ENCODE measurements at places on chromosomes 13 and 19.

GRCh38 chr13:20553311-20553710 is 13.6 kb upstream of the IFT88 start:
- peak; percentile 79 for DNase-seq

- DNase-seq, result no peak
These were observed 135.6 kb downstream of the RNF17 start for GRCh38 chr13:24899601-24900000.

- DNase-seq, result no peak
These were observed 37.8 kb downstream of the VSTM2B start for GRCh38 chr19:29563486-29564101.

DNA sequence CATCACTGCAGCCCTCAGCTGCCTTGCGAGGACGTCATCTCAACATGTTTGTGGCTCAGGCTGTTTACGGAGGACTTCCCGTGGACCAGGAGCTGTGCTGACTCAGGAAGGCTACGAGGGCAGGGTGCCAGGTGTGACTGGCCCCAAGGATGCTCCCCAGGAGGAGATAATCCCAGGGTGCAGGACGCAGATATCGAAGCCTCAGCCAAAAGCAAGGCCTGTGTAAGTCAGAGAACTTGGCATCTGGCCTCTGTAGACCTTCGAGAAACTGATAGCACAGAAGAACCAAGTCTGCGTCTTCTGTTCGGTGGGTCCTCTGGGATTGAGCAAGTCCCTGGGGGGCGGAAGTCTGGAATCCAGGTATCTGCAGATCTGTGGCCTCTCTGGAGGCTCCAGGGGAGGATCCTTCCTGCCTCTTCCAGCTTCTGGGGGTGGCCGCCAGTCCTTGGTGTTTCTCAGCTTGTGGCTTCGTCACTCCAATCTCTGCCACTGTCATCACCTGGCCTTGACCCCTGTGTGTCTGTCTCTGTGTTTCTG is 2.6 kb upstream of the DOHH start:
- no peak for DNase-seq

DNA sequence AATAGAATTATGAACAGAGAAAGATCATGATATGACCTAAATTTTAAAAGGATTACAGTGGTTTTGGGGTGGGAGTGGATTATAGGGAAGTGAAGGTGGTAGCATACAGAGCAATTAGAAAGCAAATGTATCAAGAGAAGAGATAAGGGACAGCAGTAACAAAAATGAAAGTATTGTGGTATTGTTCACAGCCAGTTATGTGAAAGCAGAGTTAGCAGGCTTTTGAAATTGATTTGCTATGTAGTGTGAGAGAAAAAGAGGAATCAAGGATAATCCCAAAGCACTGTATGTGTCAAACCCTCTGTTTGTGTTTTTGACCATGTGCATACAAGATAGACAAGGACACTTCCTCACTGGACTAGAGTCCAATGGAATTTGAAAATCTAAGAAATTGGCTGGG is 1721.4 kb downstream of the PCDH9 start:
- DNase-seq, result no peak

GRCh38 chr19:32129141-32129540 is 216.3 kb upstream of the ZNF507 start:
- DNase-seq, result no peak

DNA sequence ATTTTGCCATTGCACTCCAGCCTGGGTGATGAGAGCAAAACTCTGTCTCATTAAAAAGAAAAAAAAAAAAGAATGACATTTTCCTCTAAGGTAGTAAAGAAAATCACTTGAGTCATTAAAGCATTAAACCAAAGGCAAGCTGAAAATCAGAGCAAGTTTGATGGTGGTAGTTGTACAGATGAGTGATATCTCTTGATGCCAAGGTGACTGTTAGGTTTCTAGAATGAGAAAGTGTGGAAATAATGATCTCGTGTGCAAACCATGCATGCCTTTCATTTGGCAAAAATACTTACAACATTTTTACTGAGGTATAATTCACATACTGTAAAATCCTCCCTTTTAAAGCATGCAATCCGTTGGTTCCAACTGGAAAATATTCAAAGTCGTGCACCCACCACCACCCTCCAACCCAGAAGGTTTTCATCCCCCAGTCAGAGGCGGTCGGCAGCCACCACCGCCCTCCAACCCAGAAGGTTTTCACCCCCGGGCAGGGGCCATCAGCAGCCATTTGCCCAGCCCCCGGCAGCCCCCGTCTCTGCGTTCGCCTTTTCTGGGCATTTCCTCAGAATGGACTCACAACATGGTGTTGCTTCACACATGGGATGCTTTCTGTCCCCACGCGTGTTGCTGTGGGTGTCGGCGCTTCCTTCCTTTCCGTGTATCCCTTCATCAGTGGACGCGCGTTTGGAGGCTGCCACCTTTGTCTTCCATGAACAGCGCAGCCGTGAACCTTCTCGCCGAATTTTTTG is 90.2 kb downstream of the ATP11A start:
- no peak for DNase-seq

DNA sequence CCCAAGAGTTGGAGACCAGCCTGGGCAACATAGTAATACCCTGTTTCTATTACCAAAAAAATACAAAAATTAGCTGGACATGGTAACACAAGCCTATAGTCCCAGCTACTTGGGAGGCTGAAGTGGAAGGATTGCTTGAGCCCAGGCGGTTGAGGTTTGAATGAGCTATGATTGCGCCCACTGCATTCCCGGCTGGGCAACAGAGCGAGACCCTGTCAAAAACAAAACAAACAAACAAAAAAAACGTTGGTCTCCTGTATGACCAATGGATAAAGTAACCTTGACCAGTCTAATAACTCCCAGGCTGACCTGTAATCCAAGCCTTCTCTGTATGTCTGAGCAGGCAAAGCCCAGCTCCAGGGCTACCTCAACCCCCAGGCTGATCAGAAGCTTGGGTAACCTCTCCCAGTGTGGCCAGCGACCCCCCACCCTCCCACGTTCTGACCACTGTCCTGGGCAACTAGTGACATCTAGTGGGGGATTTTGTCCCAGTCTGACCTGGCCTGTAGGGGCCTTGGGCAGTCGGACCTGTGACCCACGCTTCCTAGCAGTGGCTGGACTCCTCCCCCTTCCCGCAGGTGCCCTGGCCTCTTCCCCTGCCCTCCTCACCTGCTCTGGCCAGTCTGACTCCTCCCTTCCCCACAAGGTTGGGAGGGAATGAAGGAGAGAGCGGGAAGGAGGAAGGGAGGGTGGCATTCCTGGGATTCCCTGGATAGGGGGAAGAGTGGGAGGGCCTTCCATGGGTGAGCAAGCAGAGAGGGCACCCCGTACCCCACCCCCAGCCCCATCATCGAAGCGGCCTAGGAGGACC is 1.0 kb upstream of the BCAM start:
- peak; percentile 71 for DNase-seq

- no peak for DNase-seq
These were observed 227.3 kb downstream of the POU4F1 start for GRCh38 chr13:78376033-78376432.

GRCh38 chr19:31329819-31330218 is 19.4 kb downstream of the TSHZ3 start:
- no peak for DNase-seq

DNA sequence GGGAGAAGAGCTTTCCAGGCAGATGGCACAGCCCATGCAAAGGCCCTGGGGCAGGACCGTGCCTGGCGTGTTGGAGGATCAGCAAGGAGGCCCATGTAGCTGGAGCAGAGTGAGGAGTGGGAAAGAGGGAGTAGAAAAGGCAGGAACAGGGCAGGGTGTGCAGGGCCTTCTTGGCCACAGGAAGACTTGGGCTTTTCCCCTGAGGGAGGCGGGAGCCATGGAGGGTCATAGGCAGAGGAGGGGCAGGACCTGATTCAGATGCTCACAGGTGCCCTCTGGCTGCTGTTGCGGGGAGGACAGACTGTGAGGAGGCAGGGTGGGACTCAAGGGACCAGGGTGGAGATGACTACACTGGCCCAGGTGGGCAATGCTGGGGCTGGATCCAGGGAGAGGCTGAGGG is 13.8 kb upstream of the PTPRS start:
- DNase-seq, result no peak

DNA sequence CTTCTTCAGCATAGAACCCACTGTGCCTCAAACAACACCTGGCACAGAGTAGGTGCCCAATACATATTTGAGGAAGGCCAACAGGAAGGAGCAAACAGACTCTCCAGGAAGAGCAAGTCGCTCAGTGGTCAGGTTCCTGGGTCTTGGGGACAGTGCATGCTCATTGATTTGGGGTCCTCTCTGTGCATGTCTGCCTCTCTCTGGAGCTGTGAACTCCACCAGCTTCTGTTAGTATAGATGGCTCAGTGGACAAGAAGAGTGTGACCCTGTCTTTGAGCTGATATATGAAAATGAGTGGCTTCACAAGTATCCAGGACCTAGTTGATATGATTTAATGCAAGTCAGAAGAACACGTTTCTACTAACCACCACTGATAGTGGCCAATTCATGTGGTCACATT is 98.7 kb downstream of the KCTD15 start:
- no peak for DNase-seq

GRCh38 chr19:39277598-39277997 is 9.4 kb downstream of the IFNL2 start:
- no peak for DNase-seq

DNA sequence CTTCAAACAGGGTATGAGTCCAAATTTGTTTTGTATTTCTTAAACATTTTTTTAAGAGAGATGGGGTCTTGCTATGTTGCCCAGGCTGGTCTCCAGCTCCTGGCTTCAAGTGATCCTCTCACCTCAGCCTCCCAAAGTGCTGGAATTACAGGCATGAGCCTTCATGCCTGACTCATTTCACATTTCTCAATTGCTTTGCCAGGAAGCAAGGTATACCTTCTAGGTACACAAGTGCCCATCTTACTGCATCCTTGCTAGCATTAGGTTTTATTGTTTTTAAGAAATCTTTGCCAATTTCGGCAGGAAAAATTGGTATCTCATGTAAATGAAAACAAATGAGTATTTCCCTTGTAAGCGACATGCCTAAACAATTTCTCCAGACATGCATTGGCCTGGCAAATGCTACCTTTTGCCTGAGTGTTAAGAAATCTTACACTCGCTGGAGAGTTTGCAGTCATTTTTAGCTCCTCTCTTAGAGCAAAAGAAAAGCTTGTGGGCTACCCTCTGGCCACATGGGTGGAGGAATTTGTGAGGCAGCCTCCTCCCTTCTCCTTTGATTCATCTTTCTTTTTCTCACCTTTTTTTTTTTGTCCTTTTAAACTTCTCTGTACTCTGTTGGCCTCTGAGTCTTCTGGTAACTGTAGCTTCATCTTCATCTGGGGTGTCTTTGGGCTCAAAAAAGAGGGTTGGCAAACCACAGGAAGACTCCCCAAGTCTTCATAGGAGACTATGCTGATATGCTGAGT is 33.0 kb downstream of the ACTL9 start:
- DNase-seq, result no peak

GRCh38 chr19:13037731-13038130 is 42.5 kb downstream of the NFIX start:
- no peak for DNase-seq

DNA sequence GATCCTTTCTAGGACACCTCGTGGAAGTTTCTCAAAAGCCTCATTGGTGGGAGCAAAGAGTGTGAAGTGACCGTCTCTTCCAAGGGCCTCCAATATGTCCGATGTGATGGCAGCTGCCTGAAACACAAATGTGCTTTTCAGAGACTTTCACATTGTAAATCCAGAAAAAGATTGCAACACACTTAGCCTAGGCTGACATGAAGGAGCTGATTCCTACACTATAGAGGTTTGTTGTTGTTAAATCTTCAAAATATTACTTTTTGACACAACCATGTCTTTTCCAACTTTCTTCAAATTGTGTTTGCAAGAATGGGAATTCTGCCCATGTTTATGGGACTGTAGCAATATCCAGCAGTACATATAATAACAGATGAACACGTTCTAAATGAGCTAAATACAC is 12.4 kb downstream of the POSTN start:
- no peak for DNase-seq

DNA sequence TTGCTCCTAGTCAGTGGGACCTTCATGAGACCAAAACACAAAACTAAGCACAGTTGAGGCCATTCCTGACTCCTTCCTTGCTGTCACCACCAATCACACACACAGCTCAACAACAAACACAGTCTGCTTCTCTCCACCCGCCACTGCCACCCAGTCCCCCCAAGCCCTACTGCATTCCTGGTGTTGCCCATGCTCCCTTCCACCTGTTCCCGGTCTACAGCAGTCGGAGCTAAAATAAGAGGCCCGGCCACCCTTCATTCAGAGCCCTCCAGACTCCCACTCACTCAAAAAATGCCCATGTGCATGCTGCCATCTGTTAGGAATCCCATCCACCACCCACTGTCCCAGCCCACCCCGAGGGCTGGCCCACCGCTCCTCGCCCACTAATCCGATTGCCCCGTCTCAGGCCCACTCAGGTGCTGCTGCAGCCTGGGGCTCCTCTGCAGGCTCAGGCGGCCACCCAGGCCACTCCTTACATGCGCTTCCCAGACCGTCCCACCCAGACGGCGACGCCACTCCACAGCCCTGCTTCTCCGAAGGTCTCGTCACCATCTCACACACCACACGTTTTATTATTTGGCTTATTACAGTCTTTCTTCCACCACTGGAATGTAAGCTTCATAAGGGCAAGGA is 127.6 kb downstream of the RNF17 start:
- DNase-seq, result no peak

DNA sequence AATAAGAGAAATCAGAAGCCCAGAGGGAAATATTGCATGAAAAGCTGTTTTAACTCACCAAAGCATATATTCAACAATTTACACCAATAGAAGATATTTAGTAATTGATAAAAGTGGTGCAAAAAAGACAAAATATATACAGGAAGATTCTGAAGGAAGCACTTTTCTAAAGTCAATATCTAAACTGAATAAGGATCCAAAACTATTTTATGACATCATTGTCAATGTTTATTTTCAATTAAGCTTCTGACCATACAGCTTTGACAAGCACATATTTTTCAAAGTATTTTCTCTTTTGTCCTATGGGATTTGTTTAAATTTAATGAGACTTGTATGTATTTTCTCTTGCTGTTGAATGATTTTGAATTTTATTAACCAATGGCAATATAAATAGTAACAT is 1716.1 kb downstream of the OLFM4 start:
- no peak for DNase-seq

DNA sequence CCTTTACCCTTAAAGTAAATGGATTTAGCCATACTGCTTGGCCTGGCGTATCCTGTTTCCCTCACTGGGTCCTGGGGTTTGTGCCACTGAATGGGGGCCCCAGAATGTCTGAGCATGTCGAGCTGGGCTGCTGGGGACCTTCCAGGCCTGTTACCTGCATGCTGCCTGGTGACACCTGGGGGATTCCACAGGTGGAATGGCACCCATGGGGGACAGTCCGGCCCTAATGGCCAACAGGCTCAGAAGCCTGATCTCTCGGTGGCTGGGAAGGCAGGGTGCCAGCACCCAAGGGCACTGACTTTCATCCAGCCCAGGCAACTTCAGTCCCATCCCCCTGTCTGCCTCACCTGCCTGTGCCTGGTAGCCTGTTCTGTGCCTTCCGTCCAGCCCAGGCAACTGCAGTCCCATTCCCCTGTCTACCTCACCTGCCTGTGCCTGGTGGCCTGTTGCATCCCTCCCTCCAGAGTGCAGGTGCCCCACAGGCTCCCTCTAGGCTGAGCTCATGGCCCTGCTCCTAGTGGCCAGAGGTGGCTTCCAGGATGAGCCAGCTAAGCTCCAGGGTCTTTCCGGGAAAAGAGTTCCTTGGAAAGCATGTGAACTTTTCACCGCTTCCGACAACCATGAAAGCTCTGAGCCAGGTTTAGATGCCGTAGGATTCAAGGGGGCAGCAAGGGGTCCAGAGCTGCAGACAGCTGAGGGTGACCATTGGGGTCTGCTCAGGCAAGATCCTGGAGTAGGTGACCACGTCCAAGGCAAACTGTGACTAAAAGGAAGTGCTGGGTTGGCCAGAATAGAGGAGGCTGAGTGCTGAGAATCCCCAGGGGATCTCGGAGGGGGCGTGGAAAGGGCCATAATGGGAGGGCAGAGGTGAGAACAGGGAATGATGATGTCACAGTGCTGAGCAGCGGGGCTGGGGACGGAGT is 30.3 kb upstream of the ZNF492 start:
- DNase-seq, result no peak
